ENCODE measurements at places on chromosomes 7 and 10.

DNA sequence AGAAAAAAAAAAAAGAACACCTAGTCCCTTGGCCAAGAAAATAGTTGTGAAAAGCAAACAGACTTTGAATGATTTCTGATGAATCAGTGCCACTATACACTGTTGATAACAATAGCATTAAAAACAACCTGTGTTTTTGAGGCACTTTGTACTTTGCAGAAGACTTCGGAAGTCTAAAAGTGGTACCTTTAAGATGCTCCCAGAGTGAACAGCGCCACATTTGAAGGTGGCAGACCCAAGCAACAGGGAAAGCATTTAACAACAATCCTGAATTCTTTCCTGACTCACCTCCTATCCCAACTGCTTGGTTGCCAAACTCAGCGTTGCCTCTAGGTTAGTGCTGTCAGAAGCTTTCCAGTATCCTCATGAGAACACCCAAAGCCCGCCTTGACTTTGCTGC, 102.5 kb upstream of the CCDC6 start:
- DNase-seq = no peak

GRCh38 chr10:125442856-125443540, 240.0 kb downstream of the TEX36 start:
- no peak for DNase-seq

GRCh38 chr7:46321556-46322205, 400.6 kb upstream of the IGFBP3 start:
- no peak for DNase-seq

- peak; percentile 55 for DNase-seq
Measured at GRCh38 chr10:119341459-119342301, 134.3 kb downstream of the GRK5 start.

- DNase-seq = no peak
Measured at GRCh38 chr7:122344303-122344620, 39.7 kb upstream of the FEZF1 start.

GRCh38 chr7:67251986-67252558, 255.4 kb downstream of the TYW1 start:
- DNase-seq = no peak

- no peak for DNase-seq
Measured at GRCh38 chr10:110714356-110714755, 70.2 kb downstream of the RBM20 start.

DNA sequence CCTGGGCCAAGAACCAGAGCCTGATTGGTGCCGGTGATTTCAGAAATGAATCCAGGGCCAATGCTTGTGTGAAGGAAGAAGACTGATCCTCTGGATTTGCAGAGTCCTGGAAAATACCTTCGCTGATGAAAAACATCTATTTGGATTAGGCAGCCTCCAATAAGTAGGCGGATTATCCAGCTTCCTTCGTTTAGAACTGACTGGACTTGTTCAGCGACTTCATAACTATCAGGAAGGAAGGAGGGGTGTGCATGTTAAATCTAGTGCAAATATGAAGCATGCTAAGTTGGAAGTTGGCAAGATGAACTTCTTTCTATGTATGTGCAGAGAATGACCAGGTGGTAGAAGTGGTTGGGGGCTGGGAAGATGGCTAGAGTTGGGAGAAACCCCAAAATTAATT, 41.0 kb downstream of the NKX2-3 start:
- no peak for DNase-seq

DNA sequence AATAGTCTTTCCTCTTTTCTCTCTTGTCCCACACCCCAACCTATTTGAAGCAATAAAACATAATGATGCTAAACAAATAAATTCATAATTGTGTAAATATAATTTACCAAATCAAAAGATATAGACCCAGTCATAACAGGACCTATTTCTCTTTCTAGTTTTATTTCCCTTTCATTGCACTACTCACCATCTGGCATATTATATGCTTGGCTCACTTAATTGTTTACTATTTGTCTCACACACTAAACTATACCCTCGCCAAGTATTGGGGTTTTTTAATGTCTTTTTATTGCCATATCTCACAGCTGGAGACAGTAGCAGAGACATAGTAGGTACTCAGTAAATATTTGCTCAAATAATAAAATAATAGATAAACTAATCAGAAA, 597.5 kb upstream of the PCDH15 start:
- DNase-seq = no peak

- DNase-seq = no peak
Measured at GRCh38 chr10:50470345-50470744, 153.4 kb downstream of the SGMS1 start.

DNA sequence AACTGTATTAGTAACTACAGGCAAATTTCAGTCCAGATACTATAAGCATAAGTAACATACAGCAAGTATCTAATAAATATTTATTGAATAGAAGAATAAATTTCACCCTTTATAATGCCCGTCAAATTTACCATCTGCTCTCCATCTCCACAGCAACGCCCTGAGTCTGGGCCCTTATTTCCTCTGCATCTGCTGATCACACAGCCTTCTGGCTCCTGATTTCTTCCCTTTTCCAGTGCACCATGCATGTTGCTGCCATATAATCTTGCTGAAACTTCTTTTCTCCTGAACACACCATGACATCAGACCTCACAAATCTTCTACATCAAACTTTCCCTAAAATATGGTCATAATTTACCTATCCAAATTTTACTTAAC, 15.4 kb downstream of the HYCC1 start:
- no peak for DNase-seq

DNA sequence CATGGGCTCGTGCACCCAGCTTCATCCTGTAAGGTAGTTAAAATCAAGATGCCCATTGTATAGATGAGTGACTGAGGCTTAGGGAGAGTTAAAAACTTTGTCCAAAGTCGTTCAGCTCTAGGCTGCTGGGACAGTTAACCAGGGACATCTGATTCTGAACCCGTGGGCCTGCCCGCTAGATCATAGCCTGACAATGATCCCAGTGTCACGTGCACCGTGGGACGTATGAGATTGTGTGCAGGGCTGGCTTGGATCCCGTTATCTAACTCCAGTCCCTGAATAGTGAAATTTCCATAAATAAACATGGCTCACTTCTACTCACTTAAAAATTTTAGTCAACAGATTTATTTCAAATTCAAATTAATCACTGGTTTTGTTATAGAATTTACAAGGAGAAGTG, 24.9 kb downstream of the C10orf120 start:
- no peak for DNase-seq

DNA sequence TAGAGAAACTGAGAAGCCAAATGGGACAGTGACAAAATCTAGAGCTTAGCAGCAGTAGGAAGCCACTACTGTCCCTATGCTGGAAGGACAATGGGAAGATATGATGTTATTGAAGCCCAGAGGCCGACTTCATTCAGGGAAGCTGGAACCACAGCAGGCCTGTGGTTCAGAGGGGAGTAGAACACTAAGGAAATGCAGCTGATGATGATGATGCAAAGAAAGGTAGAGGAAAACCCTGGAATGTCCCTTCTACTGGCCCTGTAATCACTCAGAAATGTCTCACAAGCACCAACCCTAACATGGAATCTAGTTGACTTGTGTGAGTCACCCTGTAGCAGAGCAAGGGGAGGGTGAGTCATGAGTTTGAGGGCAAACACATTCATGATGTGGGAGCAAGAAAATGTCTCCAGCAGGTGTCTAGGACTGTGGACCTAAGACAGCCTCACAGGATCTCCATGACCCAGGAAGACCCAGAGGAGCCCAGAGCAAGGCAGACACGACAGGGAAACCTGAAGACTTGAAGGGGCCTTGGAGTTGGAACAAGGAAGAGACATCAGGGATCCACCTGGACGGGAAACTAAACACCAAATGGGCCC, 37.0 kb upstream of the LRRC17 start:
- peak; percentile 1 for DNase-seq

DNA sequence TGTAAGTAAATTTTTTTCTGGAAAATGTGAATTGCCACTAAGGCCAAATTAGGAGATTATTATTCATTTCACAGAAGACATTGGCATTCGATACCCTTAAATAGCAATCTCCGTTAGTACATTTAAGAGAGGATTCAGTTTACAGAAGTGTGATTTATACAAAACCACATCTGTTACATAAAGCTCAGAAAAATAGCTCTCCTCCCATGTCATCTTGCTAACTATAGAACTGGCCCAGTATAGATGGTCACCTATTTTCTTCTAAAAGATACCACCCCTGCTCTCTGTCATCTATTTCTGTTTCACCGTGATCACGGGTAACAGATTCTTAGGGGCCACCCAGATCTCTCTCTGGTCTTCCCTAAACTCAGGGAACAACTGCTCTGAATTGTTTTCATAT, 119.1 kb downstream of the HIP1 start:
- DNase-seq = no peak

DNA sequence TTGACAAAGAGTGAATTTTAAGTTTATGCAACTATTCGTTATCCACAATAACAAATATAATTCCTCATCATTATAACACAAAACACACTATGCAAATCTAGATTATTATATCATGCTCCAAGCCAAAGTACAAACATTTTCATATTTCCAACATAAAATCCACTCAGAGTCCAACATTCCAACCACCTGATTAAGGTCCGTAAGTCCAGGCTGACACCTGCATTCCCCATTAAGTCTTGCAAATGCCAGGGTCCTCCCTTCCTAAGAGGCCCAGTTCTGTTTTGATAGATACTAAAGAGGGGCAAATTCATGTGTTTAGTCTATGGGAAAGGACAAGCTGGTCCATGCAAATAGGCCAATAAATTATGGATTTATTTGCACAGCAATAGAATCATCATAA, 206.1 kb downstream of the POU6F2 start:
- DNase-seq = no peak

GRCh38 chr7:26178272-26178960, 22.1 kb downstream of the HNRNPA2B1 start:
- DNase-seq = no peak

GRCh38 chr7:923108-924041, 31.1 kb downstream of the ADAP1 start:
- peak; percentile 90 for DNase-seq

Data from activated CD4-positive, alpha-beta T cell treated with anti-CD3 and anti-CD28 coated beads for 4 hours (primary cell).